ENCODE measurements at places on chromosomes 6 and 20. TPM values are rescaled to one million over a fixed set of nuclear protein-coding genes. Genes with fewer than 3 reads are reported as not detected.

GRCh38 chr20:31707994-31708735 lies 14.5 kb downstream of the BCL2L1 start:
- DNase-seq = no peak

The MUCL3 gene
- polyA plus RNA-seq = 0.22 TPM

The PRKN gene
- 2.7 TPM for polyA plus RNA-seq

The MUC21 gene
- not detected for polyA plus RNA-seq
